ENCODE measurements at places on chromosomes 4 and X.

DNA sequence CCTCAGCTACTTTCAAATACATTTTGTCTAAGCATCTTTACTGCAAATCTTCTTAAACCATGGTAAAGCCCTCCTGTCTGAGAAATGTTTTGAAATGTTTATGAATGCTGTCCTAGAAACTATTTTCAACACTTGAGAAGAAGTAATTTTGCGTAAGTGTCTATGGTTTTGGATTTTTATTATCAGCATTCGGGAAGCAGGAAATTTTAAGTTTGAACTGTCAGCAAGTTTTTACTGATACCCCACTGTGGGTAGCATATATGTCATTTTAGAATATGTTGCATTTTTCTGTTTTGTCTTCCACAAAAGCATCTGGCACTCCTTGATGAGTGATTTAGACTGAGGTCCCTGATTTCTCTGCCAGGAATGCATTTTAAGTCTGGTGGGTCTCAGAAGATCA lies 302.4 kb upstream of the GIMD1 start:
- DNase-seq, result no peak

GRCh38 chrX:105773801-105774200 lies 48.5 kb upstream of the NRK start:
- no peak for DNase-seq

DNA sequence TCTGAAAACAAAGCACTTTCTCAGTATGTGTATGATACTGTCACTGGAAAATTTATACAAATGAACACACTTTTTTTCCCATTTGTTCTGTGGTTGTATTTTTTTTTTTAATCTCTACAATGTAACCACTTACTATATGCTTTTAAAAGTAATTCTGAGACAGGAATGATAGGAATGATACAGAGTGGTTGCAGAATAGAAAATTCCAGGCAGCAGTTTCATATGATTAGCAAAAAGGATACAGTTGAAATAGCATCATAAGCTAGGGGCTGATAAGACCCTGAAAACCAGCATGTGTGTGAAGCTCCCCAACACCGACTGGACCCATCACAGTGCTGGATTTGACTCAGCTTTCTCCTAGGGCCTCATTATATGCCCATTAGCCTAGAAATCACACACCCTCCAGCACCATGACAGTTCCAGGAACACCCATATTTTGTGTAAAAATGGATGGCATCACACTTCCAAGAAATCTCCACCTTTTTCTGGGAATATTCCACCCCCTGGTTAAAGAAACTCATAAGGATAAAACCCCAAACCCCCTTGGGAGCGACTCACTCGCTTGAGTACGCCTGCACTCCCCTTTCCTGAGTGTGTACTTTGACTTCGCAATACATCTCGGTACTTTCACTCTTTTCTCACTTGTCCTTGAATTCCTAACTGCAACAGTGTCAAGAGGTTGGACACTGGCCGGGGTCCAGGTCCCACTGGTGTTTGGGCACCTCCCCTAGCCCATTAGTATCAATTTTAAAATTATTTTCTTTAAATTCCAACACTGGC lies 77.4 kb upstream of the AGA start:
- no peak for DNase-seq

- DNase-seq, result no peak
Measured at GRCh38 chr4:15714646-15715435, 12.0 kb downstream of the BST1 start.

GRCh38 chr4:20386906-20387305 lies 135.2 kb downstream of the SLIT2 start:
- no peak for DNase-seq

DNA sequence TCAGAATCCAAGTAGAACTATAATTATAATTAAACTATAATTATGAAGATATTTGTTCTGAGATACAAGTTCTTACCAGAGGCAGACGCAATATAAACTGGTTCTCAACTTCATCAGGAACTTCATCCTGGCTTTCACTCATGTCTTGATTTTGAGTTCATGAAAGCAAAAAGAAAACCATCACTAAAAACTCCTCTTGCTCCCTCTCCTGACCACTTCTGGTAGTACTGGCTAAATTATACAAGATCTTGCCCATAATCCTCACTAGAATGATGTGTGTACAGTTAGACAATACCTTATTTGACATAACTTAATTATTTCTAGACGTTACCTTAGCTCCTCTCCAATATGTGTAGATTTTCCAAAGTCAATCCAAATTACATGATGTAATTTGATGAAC lies 3.7 kb downstream of the TAF7L start:
- DNase-seq, result no peak

GRCh38 chr4:172751550-172751949 lies 417.1 kb upstream of the GALNT7 start:
- no peak for DNase-seq

DNA sequence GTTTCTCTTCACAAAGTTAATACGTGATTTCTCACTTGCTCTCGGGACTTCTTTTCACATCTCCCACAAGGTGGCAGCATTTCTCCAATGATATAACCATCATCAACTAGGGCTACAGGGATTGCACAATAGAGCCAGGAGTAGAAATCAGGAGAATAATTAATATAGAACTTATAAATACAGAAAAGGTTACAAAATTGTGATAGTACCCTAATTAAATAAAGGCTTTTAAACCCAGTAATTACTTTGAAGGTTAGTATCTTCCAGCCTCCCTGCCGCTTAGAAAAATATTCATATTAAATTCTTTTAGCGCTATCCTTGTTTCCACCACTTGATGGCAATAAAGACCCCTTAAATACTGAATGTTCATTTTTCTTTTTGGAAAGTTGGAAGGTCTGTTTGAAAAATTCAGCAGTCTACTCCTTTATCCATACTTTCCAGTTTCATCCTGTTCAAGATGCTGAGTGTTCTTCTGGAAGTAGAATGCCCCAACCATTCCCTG lies 65.8 kb downstream of the RASGEF1B start:
- peak; percentile 50 for DNase-seq

DNA sequence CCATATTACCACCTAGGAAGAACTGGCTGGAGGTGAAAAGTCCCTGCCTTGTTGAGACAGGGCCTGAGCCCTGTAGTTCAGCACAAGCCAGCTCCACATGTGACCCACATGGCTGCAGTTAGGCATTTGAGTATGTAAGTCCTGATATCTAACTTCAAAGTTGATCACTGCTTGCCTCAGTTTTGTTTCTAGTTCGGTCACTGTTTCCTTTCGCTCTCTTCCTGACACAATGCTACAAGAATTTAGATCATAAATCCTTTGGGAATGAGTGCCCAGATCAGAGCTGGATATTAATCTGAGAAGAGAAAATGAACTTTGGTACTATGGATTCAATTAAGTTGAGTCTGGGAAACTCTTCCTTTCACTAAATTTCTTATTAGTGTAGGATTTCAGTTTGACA lies 48.4 kb downstream of the AKAP4 start:
- DNase-seq, result no peak

DNA sequence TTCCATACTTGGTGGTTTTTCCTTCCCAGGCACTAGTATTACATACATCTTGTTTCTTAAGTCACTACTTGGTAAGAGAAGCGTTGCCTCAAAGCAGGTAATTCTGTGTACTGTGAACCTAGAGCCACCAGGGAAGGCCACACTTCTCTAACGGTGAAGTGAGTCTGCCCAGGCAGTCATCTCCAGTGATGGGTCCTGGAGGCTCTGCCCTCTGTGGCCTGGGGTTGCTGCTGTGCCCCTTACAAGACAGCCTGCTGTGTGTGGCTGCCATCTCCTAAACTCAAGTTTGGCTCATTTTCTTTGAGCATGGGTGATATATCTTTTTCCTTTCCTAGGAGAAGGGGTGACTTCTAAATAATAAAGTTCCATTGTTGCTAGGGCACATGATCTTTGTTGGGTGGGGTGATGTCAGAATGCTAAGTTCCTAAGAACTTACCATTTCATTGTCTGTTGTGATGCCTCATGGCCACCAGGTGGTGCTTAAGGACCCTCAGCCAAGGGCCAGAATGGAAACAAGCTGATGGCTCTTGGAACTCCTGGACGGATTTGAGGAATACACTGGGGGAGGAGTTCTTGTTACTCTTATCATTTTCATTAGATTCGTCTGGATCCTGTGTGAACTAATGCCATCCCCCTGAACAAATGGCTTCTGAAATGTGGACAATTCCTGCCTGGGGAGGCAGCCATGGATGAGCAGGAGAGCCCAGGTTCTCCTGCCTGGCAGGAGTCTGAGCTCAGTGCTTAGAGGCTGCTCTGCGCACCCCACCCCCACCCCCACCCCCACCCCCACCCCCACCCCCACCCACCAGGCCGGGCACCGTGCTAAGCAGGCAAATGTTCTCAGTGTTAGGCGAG lies 41.1 kb upstream of the WDR1 start:
- DNase-seq, result peak; percentile 12

DNA sequence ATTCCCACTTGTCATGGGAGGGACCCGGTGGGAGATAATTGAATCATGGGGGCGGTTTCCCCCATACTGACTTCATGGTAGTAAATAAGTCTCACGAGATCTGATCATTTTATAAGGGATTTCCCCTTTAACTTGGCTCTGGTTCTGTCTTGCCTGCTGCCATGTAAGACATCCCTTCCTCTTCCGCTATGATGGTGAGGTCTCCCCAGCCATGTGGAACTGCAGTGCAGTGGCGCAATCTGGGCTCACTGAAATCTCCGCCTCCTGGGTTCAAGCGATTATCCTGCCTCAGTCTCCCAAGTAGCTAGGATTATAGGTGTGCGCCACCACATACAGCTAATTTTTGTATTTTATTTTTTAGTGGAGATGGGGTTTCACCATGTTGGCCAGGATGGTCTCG lies 2.9 kb downstream of the HPGDS start:
- no peak for DNase-seq

- peak; percentile 21 for DNase-seq
Measured at GRCh38 chr4:90127223-90127705, at the start of gene CCSER1. Gene CCSER1, plus strand, starts transcription at chr4:90127394.

DNA sequence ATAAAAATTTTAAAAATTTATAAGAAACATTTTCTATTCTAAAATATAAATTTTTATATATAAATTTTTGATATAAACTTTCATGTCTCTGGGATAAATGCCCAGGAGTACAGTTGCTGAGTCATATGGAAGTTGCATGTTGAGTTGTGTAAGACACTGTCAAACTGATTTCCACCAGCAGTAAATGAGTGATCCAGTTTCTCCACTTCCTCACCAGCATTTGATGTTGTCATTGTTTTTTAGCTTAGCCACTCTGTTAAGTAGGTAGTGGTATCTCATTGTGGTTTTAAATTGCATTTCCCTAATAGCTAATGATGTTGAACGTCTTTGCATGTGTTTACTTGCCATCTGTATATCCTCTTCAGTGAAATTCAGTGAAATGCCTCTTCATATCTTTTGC lies 66.5 kb downstream of the MAMLD1 start:
- no peak for DNase-seq

GRCh38 chrX:261919-262352 lies 19.2 kb upstream of the PLCXD1 start:
- DNase-seq, result no peak

- no peak for DNase-seq
Measured at GRCh38 chr4:75338352-75338880, 175.8 kb downstream of the RCHY1 start.

DNA sequence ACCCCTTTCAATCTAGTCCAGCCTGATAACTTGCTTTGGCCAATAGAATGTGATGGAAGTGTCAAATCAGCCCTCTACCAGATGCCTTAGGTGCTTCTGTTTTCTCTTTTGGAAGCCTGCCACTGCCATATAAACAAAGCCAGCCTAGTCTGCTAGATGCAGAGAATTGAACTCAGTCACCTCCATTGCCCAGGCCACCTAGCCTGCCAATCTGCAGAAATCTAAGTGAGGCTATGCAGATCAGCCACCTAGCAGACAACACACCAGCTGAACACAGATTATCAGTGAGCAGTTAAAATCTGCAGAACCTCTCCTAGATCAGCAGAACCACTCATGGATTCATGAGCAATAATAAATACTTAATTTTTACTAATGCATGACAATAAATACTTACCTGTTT lies 1108.2 kb downstream of the PCDH18 start:
- DNase-seq, result no peak

DNA sequence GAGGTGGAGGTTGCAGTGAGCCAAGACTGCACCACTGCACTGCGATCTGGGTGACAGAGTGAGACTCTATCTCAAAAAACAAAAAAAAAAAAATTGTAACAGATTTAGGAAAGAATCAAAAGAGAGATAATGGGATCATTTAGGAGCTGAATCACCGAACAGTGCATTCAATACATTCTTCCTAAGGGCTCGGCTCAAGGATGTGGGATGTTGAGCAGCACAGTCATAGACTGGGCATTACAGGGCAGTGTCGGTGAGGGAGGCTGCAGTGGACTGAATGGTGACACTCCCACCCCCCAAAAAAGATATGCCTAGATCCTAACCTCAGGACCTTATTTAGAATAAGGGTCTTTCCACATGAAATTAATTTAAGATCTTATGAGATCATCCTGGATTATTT lies 70.0 kb downstream of the EVC2 start:
- no peak for DNase-seq

DNA sequence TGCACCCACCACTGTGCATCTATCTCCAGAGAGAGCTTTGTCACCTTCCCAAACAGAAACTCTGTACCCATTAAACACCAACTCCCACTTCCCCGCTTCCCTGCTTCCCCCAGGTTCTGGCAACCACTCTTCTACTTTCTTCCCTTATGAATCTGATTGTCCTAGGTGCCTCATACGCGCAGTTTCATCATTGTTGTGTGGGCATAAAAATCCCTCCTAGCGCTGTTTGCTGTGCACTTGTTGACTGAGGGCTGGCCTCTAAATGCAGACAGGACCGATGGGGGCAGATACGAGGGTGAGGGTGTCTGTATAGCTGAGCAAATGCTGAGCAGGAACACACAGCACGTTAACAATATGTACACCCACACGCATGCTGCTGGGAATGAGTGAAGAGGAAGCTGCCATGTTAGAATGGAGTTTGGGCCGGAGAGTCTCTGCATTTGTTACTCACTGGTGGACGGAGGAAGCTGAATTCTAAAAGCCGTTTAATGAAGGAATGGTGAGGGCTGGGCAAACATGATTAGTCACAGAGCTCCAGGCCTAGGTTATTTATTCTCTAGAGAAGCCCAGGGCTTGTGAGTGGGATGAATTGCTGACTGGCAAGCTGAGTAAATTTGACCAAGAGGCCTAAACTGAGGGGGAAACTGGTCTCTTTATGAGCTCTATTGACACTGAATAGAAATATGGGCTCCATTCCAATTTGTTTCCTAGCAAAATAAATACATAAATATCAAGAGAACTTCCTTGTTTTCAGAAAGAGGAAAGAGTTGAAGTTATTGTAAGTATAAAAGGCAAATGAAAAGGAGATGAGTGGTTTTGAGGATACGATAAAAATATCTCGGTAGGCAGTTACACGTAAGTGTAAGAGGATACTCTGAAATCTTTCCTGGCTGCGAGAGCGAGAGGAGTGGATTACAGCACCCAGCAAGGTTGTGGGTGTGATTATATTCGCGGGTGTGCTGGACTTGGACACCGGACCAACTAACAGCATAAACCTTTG lies 95.9 kb upstream of the RPS6KA3 start:
- peak; percentile 90 for DNase-seq
